ENCODE measurements at places on chromosomes 4 and X.
A peak's percentile ranks its signal among the peaks of the same experiment; 100 is the strongest.

GRCh38 chrX:49089553-49089952, 9.9 kb upstream of the WDR45 start:
- DNase-seq: no peak

DNA sequence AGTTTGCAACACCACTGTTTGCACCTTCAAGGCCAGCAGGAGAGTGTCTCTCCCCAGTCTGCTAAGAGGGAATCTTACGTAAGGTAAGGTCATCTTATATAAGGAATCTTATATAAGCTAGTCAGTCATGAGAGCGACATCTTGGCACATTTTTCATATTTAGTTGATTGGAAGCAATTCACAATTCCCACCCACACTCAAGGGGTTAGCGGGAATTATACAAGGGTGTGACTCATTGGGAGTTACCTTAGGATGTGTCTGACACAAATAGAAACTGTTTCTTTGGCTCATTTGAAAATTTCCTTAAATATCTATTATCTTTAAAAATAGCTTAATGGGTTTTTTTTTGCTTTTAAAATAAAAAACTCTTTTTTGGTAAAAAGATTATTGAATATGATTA, 62.1 kb upstream of the GRPR start:
- no peak for DNase-seq

DNA sequence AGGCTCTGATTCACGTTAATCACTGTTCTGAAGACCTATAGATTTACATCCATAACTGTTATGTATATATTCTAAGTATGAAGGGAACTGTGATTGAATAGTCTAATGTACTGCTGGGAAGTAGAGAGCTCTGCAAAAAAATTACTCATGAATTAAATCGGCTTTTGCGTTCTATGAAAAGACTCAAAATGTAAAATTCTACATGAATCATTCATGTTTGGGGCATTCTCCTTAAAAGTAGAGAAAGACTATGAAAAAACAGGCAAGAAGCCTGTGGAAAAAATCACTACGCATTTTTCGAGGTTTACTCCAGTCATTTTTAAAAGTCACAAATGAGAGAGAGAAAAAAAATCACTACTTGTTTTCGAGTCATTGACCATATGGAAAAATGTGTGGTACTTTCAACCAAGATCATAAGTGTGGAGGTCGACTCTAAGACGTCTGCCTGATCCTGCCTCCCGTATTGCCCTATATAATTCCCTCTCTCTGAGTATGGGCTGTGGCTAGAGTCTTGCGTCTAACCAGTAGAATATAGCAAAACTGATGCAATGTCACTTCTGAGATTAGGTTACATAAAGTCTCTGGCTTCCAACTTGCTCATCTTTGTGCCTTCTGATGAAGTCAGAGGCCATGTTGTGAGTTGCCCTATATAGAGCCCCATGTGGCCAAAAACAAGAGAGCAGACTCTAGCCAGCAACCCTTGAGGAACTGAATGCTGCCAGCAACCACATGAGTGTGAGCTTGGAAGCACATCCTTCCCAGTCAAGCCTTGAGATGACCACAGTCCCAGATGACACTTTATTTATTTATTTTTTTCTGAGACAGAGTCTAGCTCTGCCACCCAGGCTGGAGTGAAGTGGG, 32.1 kb upstream of the VEGFD start:
- DNase-seq: no peak

DNA sequence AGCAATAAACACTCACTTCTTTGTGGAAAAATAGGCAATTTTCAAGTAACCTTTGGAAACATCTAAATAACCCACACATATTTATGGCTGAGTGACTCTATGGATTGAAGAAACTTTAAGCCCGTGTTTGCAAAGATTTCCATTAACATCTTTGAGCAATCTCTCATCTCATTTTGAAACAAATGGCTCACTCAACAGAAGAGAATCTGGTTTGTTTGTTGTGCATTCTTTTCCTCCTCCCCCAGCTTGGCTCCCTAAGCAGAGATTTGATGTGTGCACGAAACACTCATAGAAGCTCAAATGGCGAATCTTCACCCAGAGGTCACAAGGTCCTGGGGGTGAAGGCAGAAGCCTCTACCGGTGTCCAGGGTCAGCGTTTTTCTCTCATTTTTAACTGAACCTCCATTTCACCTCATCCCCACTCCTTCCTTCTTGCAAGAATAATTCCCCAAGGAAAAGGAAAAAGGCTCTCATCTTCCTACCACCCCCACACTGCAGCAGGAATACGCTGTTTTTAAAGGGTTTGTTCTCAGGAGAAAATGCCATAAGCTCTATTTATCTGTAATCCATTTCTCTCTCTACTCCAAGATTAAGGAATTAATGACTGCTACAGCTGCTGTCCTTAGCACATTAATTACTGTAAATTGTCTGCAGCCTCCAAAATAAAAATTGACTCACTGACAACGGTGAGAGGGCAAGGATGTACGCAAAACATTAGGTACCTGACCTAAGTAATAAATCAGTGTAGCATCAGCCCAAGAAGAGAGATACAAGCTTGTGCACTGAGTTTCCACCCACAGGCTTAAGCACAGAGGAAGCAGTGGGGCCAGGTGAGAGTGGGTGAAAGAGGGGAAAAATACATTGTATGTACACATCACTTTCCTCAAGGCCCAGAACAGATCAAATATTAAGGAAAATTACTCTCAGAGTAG, 307.6 kb upstream of the NOCT start:
- no peak for DNase-seq

DNA sequence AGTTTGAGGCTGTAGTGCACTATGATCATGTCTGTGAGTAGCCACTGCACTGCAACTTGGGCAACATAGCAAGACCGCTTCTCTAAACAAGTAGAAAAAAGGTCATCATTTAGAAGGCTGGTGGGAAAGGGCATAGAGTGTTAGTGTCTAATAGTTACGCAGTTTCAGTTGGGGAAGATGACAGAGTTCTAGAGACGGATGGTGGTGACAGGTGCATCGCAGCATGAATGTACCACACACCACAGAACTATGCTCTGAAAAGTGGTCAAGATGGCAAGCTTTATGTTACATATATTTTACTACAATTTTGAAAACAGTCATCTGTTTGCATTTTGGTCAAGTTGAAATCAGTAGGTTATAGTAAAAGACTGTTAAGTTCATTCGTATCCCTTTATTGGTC, 23.7 kb upstream of the CLDN34 start:
- DNase-seq: no peak

GRCh38 chr4:20203508-20203907, 48.2 kb upstream of the SLIT2 start:
- DNase-seq: no peak

- DNase-seq: no peak
These were observed 248.0 kb downstream of the SPATA18 start for GRCh38 chr4:52299120-52299519.

- no peak for DNase-seq
These were observed 149.2 kb downstream of the TBL1X start for GRCh38 chrX:9614016-9614415.

- DNase-seq: peak; percentile 67
These were observed 26.3 kb downstream of the UTP14A start for GRCh38 chrX:129932016-129932820.

DNA sequence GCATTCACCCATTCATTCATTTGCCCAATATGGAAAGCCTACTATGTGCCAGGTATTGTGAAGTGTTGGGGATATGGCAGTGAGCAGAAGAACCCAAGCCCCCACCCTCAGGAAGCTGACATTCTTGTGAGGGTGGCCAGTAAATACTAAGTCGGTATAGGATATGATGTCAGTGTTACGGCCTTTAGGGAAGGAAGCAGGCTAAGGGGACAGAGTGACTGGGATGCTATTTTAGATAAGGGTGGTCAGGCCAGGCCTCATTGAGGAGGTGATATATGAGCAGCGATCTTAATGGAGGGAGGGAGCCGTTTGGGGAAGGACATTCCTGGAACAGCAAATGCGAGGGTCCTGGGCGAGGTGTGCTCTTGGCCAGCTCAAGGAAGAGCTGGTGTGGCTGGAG, 2.0 kb downstream of the ATP6AP1 start:
- no peak for DNase-seq

DNA sequence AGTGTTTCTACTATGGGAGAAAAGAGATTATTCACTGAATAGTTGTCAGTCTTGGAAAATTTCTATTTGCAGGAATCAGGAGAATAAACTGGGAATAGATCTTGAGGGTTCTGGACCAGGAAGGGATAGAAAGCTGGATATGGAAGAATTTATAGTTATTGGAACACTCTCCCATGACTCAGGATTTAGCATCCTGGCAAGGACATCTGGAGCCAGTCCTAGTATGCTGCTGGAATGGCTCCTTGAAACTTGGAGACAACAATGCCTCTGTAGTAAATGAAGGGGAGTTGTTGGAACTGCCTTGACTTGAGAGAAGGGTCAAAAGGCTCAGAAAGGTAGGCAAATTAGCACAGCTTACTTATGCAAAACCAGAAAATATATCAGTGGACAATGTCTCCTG, 23.5 kb upstream of the THOC2 start:
- DNase-seq: no peak

GRCh38 chrX:19331831-19332230, 11.9 kb upstream of the PDHA1 start:
- DNase-seq: no peak

DNA sequence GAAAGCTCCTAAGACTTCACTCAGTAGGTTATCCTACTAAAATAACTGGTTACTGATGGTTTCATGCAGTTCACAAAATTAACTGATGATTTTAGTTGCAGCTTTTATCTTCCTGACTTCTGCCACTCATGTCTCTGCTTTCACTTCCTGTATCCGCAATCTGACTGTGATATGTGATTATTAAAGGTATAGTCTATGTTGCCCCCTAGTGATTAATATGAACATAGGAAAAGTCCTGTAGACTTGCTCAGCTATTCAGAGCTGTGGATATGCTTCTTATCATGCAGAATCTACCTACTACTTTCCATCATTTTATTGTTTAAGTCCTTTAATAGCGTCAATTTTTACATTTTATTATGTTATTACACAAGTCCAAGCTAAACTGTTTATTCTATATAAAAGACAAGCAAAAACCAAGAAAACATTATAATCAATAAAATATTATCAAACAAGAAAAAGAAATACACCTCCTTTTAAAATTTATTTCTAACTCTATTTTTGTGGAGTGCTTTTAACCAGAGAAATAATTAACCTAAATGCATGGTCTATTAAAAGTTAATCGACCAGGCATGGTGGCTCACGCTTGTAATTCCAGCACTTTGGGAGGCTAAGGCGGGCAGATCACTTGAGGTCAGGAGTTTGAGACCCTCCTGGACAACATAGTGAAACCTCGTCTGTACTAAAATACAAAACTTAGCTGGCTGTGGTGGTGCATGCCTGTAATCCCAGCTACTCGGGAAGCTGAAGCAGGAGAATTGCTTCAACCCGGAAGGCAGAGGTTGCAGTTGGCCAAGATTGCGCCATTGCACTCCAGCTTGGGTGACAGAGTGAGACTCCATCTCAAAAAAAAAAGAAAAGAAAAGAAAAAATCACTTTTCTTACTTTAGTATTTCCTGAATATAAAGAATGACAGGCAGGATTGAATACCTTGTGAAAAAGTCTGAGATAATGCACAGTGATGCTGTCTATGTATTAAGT, 40.4 kb upstream of the TLR2 start:
- no peak for DNase-seq

DNA sequence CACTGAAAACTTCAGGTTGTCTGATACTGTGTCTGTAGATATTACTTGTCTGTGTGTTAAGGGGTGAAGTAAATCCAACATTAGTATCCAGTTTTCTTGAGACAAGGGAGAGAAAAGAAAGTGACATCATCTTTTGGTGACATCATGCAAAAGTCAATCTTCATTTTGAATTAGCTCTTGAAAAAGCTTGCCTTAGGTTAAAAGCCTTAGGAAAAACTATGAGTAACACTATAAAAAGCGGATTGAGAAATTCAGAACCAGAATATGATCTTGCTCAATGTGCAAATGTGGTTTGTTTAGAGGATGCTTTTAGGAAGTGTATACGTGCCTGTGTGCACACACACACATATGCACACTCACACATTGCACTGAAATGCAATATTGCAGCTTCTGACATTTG, 345.8 kb upstream of the CASK start:
- DNase-seq: no peak

GRCh38 chr4:732911-733630, 27.4 kb downstream of the PCGF3 start:
- no peak for DNase-seq

DNA sequence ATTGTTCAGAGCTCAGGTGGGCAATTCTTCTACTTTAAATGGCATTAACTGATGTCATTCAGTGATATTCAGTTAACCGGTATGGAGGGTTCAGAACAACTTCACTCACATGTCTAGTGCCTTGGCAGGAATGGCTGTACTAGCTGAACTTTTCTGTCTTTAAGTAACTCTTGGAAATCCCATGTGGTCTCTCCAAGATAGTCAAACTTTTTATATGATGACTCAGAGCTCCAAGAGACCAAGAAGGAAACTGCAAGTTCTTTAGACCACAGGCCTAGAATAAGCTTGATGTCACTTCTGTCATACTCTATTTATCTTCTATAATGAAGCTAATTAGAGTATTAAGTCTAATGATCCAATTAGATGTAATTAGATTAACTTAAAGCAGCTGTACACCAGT, 24.9 kb downstream of the LHFPL1 start:
- DNase-seq: no peak

DNA sequence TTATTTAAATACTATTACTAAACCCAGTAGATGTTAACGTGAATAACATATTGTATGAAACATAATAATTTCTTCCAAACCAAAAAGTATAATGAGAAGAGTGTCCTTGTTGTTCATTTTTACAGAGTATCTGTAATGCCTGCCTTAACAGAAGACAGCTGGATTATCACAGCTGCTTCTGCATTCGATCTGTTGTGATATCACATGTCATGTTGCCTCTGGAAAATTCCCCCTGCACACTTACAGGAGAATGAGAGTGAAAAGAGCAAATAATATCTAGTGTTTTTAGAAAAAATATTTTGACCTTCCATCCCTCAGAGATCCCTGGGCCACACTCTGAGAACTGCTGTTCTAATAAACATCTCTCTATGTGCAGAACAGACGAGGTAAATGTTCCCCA, 240.1 kb upstream of the NOCT start:
- no peak for DNase-seq

DNA sequence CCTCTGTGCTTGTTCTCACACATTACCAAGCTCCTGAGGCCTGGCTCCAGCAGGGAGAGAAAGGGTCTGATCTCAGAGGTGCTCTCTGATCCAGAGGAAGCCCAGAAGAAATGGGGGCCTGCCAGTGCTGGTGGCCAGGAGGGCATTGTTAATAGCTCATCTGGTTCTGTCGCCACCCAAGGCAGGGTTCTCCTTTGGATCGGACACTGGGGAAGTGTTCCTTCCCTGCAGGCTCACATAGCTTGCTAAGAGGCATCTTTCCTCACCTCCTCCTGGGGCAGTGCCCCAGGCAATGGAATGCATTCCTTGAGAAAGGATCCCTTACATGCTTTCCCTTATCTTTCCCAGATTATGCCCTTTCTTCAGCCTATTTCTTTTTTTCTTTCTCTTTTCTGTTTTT, 53.8 kb downstream of the RBM47 start:
- DNase-seq: no peak
